Activated T-helper 2 cell treated with anti-CD3 and anti-CD28 coated beads, Interferon-gamma antibody, Interleukin-2, Interleukin-4, amounts not matched to agents 10 μg/mL and 5 μg/mL and 100 μg/mL, durations not matched to agents 14 hours and 24 hours and 36 hours (primary cell): ENCODE measurements at places on chromosomes 13 and 19. TPM values are rescaled to one million over a fixed set of nuclear protein-coding genes. Genes with fewer than 3 reads are reported as not detected.

Gene MAST1
- 5.2 and 6.5 TPM in 2 replicates for total RNA-seq

Gene ZNF93
- total RNA-seq: 7.1 and 7.6 TPM in 2 replicates

Gene CD79A
- 0.67 and 0.84 TPM in 2 replicates for total RNA-seq

Gene FCGBP
- total RNA-seq: 2.4 and 2.5 TPM in 2 replicates

Gene SMIM24
- total RNA-seq: 0.51 and 0.84 TPM in 2 replicates

Gene NAPSA
- 5.1 and 5.5 TPM in 2 replicates for total RNA-seq

Gene RGS9BP
- 0.21 TPM in 2 replicates for total RNA-seq

GRCh38 chr19:16703677-16704076, 16.0 kb upstream of the NWD1 start:
- DNase-seq: no peak

DNA sequence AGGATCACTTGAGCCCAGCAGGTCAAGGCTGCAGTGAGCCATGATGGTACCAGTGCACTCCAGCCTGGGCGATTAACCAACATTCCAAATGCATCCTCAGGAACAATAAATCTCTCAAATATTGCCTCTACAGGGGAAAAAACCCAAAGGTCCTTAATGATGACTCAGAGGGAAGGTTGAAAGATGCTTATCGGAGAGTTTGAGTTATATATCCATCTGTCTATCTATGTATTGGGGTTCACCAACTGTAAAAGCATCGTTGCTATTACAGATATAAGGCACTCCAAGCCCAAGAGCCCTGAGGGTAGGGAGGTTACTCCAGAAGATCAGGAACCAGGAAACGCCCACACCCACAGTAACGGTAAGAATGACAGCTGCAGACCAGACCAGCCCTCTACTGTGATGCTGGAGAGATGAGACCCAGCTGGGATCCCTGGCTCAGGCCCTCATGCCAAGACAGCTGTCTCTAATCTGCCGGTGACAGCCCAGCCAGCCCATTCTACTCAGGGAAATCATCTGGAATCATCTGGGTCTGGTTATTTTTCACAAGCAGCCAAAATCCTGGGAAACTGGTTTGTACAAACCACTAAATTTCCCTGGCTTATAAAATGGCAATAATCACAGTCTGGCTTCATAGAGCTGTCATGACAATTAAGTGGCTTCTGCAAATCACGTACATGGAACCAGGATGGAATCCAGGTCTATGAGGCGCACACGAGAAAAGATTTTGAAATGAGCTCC, 23.8 kb downstream of the TEX101 start:
- DNase-seq: no peak

- DNase-seq: no peak
Measured at GRCh38 chr13:47945738-47946137, 55.3 kb downstream of the SUCLA2 start.

- DNase-seq: peak; percentile 49
Measured at GRCh38 chr19:38319421-38320258, at the start of gene KCNK6. Gene KCNK6, plus strand, starts transcription at chr19:38319845. Its CDS starts 106 bp downstream, at chr19:38319951.

GRCh38 chr19:19460258-19460731, 54.8 kb downstream of the GATAD2A start:
- no peak for DNase-seq

DNA sequence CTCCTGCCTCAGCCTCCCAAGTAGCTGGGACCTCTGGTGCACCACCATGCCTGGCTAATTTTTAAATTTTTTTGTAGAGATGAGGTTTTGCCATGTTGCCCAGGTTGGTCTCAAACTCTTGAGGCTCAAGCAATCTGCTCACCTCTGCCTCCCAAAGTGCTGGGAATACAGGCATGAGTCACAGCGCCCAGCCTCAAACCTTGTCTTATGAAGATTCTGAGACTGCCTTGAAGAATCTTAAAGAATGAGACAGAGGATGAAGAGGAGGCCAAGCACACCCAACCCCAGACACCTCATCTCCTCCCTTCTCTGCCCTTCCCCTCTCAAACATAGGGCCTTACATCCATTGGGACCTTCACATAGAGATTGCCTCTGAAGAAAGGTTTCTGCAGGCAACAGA, 179.7 kb downstream of the ABCC4 start:
- no peak for DNase-seq

DNA sequence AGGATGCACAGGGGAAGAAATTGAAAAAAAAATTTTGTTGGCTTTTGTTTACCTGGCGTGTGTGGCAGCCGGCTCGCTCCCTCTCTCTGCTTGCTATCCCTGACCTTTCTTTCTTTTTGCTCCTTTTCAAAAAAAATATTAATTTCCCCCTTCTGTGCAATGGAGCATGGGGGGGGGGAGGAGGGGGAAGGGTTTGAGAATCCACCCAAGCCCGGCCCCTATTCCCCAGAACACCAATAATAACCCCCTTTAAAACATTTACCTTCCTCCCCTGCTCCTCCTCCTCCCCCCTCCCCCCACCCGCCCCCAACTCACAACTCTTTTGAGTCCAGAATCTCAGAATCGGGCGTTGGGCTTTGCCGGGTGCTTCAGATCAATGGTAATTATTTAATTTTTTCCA, 28.4 kb downstream of the NFIX start:
- DNase-seq: no peak

DNA sequence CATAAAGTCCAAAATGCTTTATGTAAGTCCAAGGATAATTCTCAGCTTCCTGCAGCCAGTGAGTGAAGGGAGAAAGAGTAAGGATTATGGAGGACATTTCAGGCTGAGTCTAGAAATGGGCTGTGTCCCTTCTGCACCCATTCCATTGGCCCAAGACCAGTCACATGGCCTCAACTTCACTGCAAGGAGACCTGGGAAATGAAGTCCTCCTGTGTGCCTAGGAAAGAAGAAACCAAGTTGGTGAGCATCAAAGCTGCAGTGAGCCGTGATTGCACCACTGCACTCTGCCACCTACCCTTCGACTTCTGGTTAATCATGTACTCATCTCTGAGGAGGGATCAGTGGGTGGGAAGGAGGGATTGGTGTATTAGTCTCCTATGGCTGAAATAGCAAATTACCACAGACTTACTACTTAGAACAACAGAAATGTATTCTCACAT, 3.6 kb upstream of the CD37 start:
- DNase-seq: peak; percentile 54

DNA sequence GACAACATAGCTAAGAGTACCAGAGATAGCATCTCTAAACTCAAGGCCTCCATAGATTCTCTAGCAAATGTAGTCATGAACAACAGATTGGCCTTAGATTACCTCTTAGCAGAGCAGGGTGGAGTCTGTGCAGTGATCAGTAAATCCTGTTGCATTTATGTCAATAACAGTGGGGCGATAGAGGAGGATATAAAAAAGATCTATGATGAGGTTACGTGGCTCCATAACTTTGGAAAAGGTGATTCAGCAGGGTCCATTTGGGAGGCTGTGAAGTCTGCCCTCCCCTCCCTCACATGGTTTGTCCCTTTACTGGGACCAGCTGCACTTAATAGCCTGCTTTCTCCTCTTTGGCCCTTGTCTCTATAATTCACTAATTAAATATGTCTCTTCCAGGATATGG, 1.4 kb downstream of the ERVV-1 start:
- DNase-seq: no peak
